ENCODE measurements at places on chromosomes 5 and 9.

- DNase-seq = no peak
Measured at GRCh38 chr5:1352231-1353219, 7.6 kb upstream of the CLPTM1L start.

- DNase-seq = peak; percentile 14
Measured at GRCh38 chr9:125649315-125649714, 57.7 kb downstream of the MAPKAP1 start.

GRCh38 chr9:127904561-127905003 is 5.2 kb upstream of the ST6GALNAC6 start:
- no peak for DNase-seq

DNA sequence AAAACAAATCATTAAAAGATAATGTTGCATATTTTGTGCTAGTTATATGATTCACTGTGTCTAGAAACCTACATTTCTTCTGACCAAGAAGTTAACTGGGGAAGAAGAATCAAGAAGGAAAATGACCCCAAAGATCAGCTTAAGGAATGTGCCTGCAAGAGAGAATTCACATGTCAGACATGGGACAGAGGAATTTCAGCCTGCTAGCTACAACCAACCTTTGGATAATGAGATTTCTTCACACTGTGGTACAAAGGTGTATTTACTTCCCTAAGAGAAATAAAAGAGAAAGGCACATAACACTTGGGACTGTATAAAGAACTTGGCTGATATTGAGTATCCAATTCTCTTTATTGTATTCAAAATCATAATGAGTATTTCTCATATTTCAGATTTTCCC is 39.6 kb upstream of the ELL2 start:
- DNase-seq = no peak

DNA sequence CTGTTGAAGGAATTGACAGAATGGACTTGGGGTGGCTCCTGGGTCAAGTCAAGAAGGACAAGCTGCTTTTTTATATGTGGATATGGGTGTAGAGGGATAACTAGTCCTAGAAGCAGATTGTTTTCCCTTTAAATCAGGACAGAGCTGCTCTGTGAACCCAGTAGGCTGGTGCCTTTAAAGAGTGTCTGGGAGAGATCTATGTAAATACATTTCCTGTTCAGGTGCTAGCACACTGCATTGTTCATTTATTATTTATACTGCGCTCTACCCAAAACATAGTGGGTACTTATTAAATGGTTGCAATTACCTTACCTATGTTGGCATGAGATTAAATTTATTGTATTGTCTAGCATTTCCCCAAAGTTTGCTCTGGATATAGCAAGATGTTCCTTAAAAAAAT is 86.6 kb upstream of the EQTN start:
- DNase-seq = no peak

Measured in ascending aorta (tissue), 2 donors.